ENCODE measurements at places on chromosomes 16 and 17. TPM values are rescaled to one million over a fixed set of nuclear protein-coding genes. Genes with fewer than 3 reads are reported as not detected.

GRCh38 chr17:50658616-50659015, 23.9 kb downstream of the ABCC3 start:
- DNase-seq: no peak

DNA sequence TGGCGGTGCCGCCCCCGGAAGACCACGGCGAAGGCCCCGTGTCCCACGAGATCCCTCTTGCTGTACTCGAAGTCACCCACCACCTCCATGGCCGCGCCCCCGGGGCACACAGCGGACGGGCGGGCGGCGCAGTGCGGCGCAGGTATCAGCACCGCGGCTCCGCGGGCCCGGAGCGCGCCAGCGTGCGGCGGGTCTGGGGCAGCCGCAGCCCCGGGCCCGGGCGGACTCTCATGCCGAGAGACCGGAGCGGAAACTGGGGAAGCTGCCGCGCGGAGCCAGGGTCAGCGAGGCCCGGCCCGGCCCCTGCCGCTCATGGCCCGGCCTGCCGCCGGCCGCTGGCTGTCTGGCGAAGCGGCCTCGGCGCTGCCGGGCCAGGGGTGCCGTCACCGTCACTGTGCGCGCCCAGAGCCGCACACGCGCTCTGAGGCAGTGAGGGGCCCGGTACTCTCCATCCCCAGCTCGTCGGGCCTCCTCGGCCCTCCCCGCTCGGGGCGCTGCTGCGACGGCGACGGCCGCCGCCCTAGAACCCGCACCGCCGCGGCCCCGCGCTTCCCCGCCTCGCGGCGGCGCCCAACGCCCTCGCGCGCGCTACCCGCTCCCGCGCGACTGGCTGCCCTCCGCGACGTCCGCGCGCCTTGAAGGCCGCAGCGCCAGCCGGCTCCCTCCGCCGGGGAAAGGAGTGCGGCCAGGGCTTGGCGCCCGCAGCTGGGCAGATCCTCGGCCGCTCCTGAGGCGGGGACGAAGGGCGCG, at the start of gene ULK2:
ULK2 (minus strand) TSS at position 608 of the 750 bp plus-strand sequence; CDS start at position 89, 519 bp downstream.
- peak; percentile 84 for DNase-seq

Gene CACNA1G
- 1.9 TPM for total RNA-seq

DNA sequence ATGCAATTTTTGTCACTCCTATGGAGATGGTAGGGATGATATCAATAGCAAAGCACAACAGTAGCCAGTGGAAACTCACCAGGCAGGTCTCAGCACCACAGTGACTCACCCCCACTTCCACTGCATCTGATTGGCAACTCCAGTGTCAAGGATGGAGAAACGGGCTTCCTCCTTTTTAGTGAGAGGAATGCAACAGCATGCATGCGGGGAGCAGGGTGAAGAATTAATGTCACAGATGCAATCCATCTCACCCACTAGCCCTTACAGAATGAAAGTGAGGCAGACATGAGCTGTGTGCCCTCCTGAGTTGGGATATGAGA, 467.0 kb upstream of the C16orf82 start:
- no peak for DNase-seq

Gene ZDHHC1
- total RNA-seq: 11.3 TPM

All from type B pancreatic cell (in vitro differentiated cells).